ENCODE measurements at places on chromosomes 7 and 10. TPM values are rescaled to one million over a fixed set of nuclear protein-coding genes. Genes with fewer than 3 reads are reported as not detected.

ABI1 gene
- total RNA-seq, result 76.9 TPM

FANK1 gene
- 8.5 TPM for total RNA-seq

TMEM229A gene
- not detected for total RNA-seq

ADIRF gene
- 18.3 TPM for total RNA-seq

PDE1C gene
- 143 TPM for total RNA-seq

CADPS2 gene
- 26.2 TPM for total RNA-seq

FAM25A gene
- total RNA-seq, result not detected

HOXA11 gene
- total RNA-seq, result 14.4 TPM

KIF11 gene
- total RNA-seq, result 5.3 TPM

DLX6 gene
- total RNA-seq, result 1.1 TPM

SRGN gene
- total RNA-seq, result 344 TPM

VOPP1 gene
- total RNA-seq, result 74.6 TPM

ALOX5 gene
- total RNA-seq, result not detected

IDI2 gene
- total RNA-seq, result not detected

GLI3 gene
- total RNA-seq, result 11.9 TPM

C10orf62 gene
- 0.36 TPM for total RNA-seq

EGR2 gene
- 2.4 TPM for total RNA-seq

PLEKHS1 gene
- total RNA-seq, result not detected

All from osteoblast (primary cell).